Urothelium cell line (cell line): ENCODE measurements at places on chromosomes 12 and 14.

DNA sequence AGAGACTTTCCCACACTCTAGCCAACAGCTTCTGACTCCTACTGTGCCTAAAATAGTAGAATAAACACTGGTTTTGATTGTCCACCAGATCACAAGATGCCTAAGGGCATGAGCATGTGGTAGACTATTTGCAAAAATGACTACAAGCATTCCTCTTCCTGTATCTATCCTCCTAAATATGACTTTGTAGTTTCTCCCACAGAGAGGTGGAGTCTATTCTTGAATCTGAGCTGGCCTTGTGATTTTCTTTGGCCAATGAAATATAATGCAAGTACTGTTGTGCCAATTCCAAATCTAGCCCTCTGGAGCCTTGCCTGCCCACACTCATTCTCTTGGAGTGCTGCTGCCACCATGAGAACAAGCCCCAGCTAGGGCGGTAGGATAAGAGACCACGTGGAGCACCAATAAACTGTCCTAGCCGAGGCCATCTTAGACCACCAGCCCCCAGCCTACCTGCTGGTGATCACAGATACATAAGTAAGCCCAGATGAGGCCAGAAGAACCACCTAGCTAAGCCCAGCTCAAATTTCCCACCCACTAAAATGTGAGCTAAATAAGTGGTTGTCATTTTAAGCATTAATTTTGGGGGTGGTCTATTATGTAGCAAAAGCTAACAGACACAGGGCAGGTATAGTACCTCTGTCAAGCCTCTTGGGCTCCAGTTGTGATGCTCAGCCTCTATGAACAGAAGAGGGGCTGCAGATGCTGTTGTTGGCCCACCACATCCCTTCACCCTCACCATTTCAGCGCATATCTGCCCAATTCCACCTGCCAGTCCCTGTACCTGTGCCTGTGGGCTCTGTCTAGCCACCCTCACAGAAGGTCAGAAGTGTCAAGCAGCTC is 17.9 kb downstream of the ZFP36L1 start:
- DNase-seq: no peak

GRCh38 chr12:132503618-132504204 is 13.8 kb downstream of the FBRSL1 start:
- no peak for DNase-seq

DNA sequence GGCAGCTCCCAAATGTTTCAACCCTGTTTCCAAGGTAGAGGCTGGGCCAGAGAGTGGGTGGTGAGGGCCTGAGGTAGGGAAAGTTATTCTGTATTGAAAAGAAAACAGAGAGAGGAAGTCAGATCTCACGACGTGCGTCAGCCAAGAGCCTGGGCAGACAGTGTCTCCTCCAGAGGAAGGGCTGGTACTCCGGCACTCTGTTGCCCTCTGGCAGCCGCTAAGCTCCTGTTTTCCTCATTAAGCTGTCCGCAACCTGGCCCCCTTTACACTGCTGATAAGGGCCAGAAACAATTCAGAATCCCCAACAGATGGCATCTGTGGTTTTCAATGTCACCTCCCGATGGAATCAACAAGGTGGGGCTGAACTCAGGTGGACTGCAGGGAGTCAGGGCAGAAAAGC is 26.0 kb upstream of the LTBP2 start:
- no peak for DNase-seq

- DNase-seq: no peak
These were observed 159.3 kb downstream of the DACT1 start for GRCh38 chr14:58797010-58797429.

DNA sequence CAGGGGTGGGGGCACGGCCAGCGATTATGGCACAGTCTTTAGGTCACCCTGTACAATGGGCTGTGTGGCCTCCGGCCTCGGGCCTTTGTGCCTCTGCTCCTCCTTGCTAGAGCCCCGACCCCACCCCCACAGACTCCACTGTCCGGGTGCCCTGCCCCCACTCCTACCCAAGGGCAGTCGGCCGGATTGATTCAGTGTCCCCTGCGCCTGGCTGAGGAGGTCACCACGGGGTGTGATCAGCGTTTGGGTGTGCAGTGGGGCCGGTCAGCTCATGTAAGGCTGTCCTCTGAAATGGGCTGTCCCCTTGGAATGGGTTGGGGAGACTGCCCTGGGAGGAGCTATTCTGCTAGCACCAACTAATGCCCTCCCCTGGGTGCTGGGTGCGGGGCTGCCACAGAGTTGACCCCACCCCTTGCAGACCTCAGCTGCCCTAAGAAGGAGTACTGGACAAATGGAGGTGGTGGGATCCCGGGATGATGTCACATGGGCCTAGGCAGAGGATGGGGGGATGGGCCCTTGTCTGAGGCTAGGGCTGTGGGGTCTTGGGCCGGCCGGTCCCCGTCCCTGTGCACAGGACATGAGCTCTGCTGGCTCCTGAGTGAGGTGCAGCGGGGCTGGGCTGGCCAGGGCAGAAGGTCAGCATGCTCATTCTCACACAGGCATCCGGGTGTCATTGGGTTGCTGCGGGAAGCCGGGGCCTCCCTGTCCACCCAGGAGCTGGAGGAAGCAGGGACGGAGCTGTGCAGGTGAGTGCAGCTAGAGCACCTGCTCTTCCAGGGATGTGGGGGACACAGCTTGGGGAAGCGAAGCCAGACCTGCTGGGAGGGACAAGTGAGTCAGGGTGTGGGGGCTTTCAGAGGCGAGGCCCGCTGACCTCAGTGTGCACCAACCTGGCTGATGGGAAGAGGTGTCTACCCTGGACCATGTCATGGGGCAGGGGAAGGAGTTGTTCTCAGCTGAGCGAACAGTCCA is 23.4 kb downstream of the ASPG start:
- no peak for DNase-seq

DNA sequence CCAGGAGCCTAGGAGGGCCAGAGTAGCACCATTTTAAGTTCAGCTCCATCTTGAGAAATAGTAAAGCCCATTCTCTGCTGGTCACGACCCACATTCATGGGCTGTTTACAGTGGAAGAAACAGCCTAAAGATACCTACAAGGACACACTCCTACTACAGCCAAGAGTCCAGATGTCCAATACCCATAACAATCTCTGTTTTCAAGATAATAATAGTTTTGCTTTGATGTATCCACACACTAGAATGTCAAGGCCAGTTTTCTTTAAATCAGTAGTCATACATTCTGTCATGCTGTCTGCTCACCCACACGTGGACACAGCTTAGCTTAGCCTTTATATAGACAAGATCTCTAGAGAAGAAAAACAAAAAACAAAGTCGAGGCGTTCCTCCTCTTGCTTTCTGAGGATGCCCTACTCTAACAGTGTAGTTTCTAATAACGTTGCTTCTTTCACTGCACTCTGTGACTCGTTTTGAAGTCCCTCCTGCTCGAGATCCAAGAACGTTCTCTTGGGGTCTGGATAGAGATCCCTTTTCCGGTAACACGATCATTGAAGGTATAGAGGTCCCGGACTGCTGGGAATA is 17.9 kb upstream of the ETFBKMT start:
- DNase-seq: no peak

DNA sequence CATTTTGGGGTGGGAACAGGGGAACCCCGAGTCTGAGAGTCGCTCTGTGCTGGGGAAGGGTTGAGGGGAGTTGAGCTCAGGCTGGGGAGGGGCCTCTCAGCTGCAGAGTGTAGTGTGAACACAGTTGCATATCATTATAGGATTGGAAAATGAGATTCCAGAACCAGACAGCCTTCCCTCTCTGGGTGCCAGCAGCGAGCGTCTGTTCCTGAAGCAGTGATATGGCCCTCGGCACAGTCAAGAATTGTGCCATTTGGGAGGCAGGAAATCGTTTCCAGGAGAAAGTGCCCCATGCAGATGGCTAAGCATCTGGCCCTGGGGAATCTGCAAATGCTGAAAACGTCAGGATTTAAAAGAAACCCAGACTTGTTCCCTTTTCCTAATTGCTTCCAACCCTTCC is 70.4 kb upstream of the SFSWAP start:
- peak; percentile 1 for DNase-seq

GRCh38 chr14:60649875-60650372 is 647 bp upstream of the SIX1 start:
- peak; percentile 63 for DNase-seq

DNA sequence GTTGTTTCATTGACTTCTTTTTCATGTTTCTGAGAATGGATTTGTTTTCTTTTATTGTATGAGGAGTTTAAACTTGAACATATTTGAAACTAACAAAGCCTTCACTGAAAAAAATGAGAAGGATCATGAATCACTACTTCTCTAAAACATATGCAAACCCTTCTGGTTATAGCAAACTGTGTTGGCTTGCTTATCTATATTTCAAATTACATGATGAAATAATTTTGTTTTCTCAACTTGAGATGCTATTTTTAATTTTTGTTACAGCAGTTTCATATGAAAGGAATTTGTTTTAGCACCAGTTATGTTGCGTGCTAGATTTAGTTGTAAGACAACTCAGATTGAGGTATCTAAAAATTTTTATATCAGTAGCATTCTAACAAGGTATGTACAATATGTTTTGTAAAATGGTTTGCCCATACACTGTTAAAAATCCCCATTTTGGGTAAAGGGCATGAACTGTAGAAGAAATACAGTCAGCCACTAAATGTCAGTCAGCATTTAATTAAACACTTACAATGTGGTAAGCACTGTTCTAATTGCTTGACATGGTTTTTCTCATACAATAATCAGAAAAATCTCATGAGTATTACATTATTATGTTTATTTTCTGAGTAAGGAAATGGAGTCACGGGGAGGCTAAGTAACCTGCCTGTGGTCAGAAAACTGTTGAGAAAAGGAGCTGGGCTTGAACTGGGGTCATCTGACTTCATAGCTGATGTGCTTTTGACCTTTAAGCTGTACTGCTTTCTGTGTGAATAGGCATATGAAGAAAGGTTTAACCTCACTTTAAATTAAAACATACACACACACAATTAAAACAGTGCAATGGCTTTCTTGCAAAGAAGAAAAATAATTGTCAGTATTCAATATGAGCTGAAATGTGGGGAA is 105.7 kb downstream of the PLEKHA5 start:
- DNase-seq: no peak

DNA sequence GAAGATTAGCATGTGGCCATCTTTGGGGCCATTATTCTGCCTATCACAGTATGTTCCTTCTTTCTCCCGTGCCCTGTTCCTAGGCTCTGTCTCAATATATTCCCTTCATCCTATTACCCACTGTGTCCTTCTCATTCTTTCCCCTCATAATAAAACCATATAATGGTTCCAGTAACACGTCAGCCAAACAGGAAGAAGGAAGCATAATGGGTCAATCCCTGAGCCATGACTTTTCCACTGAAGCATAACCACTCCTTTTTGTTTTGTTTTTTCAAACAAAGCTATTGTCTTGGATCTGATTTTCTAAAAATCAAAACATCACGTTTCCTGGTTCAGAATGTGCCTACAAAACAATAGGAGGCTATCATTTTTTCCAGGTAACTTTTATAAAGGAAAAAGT is 21.3 kb upstream of the RHOJ start:
- DNase-seq: no peak

DNA sequence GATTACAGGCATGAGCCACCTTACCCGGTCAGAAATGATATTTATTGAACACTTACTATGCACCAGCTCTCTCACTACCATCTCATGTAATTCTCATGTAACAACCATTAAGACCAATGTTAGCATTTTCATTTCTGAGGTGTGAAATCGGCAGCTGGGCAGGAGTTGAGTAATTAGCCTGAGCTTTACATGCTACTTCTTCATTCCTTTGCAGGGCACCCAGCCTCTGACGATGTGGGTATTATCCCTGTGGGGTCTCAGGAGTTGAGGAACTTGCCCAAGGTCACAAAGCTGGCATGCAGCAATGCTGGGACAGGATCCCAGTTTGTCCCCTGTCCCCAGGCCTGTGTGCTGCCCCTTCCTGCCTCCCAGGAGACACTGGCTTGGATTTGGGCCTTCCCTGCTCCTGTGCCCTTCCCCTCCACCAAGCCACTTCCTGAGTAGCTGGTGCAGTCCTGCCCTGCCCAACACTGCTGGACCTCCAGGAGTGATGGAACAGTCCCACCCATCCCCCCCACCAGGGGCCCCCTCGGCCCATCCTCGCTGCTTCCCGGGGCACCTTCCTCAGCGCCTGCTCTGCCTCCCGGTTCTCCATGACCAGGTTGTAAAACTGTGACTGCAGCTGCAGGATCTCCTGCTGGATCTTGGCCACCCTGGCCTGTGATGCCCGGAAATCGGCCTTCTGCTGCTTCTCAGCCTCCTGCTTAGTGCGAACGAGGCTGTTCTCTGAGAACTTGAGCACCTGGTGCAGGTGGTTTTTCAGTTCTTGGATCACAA is 14.7 kb downstream of the RITA1 start:
- no peak for DNase-seq

DNA sequence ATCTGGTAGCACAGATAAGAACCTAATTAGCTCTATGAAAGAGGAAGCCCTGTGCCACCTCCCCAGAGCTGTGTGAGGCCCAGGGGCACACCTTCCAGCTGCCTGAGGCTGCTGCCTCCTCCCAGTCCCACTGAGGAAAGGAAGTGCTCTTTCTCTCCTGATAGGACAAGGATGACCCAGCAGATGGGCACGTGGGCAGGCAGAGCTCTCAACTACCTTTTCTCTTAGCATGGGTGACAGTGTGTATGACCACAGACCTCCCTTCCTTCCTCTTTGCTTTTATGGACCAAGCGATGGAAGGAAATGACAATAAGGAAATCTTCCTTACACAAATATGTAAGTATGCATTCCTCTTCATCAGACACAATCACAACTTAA is 127.6 kb upstream of the AMIGO2 start:
- DNase-seq: no peak

GRCh38 chr12:95118788-95119179 is 45.4 kb upstream of the NR2C1 start:
- no peak for DNase-seq

DNA sequence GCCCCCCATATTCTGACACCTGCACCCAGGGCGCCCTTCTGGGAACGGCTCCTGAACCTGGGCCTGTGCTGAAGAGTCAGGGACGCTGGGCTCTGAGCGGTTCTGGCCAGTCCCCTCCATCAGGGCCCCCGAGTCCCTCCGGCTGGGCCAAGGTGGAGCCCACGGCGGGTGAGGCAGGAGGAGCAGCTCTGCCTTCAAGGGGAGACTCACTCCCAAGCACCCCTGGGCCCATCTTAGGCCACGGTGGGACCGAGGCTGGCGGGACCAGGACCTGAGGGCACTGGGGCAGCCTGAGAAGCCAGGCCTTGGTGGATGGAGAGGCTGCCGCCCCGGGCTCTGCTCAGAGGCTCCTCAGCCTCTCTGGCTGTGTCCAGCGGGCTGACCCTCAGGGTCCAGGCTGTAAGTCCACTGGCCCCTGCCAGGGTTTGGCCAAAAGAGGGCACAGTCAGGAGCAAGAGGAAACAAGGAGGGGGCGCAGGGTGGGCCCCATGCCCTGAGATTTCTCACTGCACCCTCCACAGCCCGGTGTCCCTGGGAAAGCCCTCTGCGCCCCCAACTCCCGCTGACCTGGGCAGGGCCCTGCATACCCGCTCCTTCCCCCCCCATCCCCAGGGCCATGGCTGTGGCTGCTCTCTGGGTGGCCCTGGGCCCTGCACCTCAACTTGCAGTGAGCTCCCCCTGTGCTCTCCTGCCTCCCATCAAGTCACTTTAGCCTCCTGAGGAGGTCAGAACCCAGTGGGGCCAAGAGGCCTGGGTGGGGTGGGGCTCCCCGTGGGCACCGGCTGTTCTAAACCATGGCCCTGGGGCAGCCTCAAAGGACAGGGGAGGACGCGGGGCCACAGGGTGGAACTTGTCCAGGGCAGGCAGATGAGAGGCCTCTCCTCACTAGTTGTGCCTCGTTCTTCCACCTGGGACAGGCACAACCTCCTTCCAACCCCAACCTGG is 266.4 kb upstream of the SFSWAP start:
- no peak for DNase-seq
